Placental epithelial cell (primary cell): ENCODE measurements at places on chromosomes 6 and 20. TPM values are rescaled to one million over a fixed set of nuclear protein-coding genes. Genes with fewer than 3 reads are reported as not detected.

Gene CCDC170
- total RNA-seq: not detected in 2 replicates

Gene LINC00237
- total RNA-seq: not detected in 2 replicates

Gene RIMS1
- not detected in 2 replicates for total RNA-seq

Gene CDK5RAP1
- 13.7 and 15.8 TPM in 2 replicates for total RNA-seq

Gene MYT1
- total RNA-seq: under 0.01 TPM in 1 of 2 replicates, not detected in the other

Gene POU5F1
- total RNA-seq: not detected in 2 replicates

Gene PLG
- total RNA-seq: not detected in 2 replicates

Gene TSBP1
- total RNA-seq: not detected in 2 replicates

Gene HLA-DRB1
- total RNA-seq: 0.22 and 1.2 TPM in 2 replicates

Gene FAM83B
- total RNA-seq: 58.9 and 74.4 TPM in 2 replicates

Gene CUTA
- total RNA-seq: 111 and 204 TPM in 2 replicates

Gene MYL9
- 2.7 and 13.9 TPM in 2 replicates for total RNA-seq

Gene UST
- total RNA-seq: 0.87 and 2.4 TPM in 2 replicates

Gene VSX1
- not detected in 2 replicates for total RNA-seq

Gene DYNLRB1
- total RNA-seq: 42.8 and 93.7 TPM in 2 replicates

Gene TMEM217
- total RNA-seq: 2.4 and 3.5 TPM in 2 replicates

Gene GPR63
- total RNA-seq: 2.1 and 2.7 TPM in 2 replicates

Gene RIPPLY2
- not detected in 2 replicates for total RNA-seq

Gene SLC35D3
- total RNA-seq: not detected in 2 replicates

Gene TMEM74B
- 0.39 TPM in 1 of 2 replicates, not detected in the other for total RNA-seq

Gene SLC32A1
- not detected in 2 replicates for total RNA-seq

Gene SLC17A9
- total RNA-seq: 23.2 and 25.8 TPM in 2 replicates

Gene GABRR1
- total RNA-seq: not detected in 2 replicates

Gene MEA1
- total RNA-seq: 57.7 and 59.3 TPM in 2 replicates

Gene GPLD1
- 0.33 and 0.39 TPM in 2 replicates for total RNA-seq

Gene EPHA7
- under 0.01 and 0.11 TPM in 2 replicates for total RNA-seq

Gene FAM184A
- total RNA-seq: under 0.01 and 0.11 TPM in 2 replicates

Gene TFAP2A
- total RNA-seq: 19.2 and 24.3 TPM in 2 replicates

Gene EFCAB8
- not detected in 2 replicates for total RNA-seq

Gene KHDC1L
- not detected in 2 replicates for total RNA-seq

Gene SLPI
- total RNA-seq: 0.79 TPM in 1 of 2 replicates, not detected in the other

Gene DOK5
- 0.43 and 3.1 TPM in 2 replicates for total RNA-seq

Gene CGA
- total RNA-seq: not detected in 2 replicates

Gene BPIFB4
- not detected in 2 replicates for total RNA-seq

Gene GJA10
- not detected in 2 replicates for total RNA-seq

Gene MATN4
- total RNA-seq: 0.54 and 1.2 TPM in 2 replicates

Gene OPN5
- not detected in 2 replicates for total RNA-seq

Gene KAT14
- 37.2 and 37.3 TPM in 2 replicates for total RNA-seq

Gene SAMD5
- total RNA-seq: under 0.01 and 0.22 TPM in 2 replicates

Gene LPA
- not detected in 2 replicates for total RNA-seq

Gene SLC17A1
- not detected in 2 replicates for total RNA-seq

Gene DZANK1
- 1.6 and 1.8 TPM in 2 replicates for total RNA-seq

Gene XKR7
- under 0.01 TPM in 1 of 2 replicates, not detected in the other for total RNA-seq
